WERI-Rb-1 (cell line): ENCODE measurements at places on chromosomes 12 and 14.

- DNase-seq = peak; percentile 64
Observed at GRCh38 chr14:75427482-75428229, at the start of gene JDP2. JDP2 (plus strand) TSS chr14:75428022; CDS start chr14:75437921, 9,899 bp downstream.

DNA sequence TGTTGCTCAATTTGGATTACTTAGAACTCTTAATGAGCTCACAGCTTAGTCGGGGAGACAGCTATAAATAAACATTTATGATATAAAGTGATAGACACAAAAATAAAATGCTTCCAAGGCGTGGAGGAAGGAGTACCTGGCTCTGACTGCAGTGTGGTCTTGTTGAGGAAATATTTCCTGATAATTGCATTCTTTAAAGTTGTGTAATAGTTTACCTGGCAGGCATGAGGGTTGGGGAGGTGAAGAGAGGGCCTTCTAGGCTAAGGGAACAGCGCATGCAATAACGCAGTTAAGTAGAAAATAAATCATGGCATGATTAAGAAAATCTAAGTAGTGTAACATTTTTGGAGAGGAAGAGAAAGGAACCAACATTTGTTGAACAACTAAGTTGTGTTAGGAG lies 260.5 kb upstream of the ATP2B1 start:
- DNase-seq = no peak

- DNase-seq = no peak
Observed at GRCh38 chr12:89276860-89277259, 75.4 kb downstream of the DUSP6 start.

GRCh38 chr12:20451761-20452160 lies 83.4 kb downstream of the PDE3A start:
- DNase-seq = no peak

DNA sequence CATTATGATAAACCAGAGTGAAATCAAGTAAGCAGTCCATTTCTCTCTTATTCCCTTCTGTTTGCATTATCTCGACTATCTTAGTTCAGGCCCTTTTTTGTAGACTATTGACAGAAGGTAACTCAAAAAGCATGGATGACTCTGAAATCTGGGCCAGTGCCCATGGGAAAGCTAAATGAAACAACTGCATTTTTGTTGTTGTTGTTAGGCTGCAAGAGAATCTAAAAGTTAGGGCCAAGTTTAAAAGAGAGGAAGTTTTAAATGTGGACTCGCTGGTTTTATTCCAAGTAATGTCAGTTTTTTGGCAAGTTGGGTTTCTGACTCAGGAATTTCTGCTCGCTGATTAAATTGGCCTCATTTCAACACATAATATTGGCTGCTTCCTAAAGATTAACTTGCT lies 201.1 kb downstream of the PIK3C2G start:
- no peak for DNase-seq

DNA sequence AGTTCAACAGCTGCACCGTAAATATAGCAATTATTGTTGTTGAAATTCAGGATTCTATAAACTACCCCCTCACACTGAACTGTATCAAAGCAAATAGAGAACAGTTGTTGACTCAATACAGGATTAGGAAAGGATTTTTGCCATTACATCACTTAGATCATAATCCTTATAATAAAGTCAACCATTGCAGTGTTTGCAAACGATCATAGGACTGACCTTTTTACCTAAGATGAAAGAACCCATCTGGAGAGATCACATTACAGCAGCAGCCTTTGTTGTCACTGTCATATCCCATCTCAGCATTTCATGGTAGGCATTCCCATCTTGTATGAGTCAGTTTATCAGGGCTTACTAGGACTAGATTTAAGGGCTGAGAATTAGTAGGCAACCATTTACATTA lies 96.1 kb downstream of the IPO8 start:
- DNase-seq = no peak

DNA sequence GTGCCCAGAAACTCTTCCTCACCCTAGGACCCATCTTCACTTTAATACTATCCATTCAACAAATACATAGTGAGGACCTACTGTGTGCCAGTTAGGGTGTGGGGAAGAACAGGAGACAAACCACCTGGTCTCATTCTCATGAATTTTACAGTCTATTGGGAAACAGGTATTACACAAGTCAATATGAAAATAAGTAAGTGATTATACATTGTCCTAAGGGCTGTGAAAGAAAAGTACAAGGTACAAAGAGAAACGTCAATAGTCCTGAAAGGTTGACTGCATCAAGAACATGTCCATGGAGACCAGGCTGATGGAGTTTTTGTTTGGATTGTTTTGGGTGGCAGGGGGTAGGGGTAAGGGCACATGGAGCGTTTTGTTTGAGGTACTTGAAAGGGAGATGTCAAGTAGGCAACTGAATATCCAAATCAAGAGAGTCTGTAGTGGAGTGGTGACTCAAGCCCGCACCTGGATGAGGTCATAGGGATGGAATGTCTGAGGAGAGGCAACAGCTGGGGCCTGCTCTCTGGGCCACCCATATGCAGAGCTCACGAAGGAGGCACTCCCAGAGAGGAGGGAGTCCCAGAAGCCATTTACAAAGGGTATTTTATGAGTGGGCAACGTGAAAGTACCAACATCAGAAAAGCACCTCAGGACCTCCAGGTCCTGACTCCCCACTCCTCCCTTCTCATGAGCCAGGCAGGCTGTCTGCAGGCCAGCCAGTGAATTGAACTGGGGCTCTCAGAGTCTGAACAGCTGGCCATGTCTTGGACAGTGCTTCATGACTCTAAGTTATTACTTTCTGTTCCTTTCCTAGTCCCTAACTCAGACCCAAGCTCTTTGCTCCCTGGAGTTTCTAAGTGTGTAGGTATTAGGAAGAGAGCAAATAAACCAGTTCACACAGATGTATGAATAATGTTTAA lies 272.0 kb downstream of the ZFP36L1 start:
- DNase-seq = no peak

- no peak for DNase-seq
Observed at GRCh38 chr14:85688006-85688405, 158.1 kb downstream of the FLRT2 start.

- peak; percentile 42 for DNase-seq
Observed at GRCh38 chr14:100612986-100613385, 25.8 kb upstream of the BEGAIN start.

- no peak for DNase-seq
Observed at GRCh38 chr12:47721431-47721973, 3.8 kb downstream of the ENDOU start.

GRCh38 chr14:64880221-64881121 lies 764 bp upstream of the SPTB start:
- DNase-seq = peak; percentile 73

DNA sequence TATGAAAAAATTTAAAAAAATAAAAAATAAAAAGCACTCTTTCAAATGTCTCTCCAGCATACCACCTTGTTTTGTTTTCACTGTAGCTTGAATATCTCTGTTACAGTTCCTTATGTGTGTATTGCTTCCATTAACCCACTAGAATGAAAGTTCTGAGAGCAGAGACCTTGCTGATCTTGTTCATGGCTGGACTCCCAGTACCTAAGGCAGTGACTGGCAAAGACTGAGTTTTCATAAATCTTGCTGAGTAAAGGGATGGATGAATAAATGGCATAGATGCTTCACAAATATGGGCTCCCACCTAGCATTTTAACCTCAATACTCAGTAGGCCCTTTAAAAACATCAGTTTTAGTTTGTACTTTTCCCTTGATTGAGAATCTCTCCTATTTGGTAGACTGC lies 915.9 kb downstream of the DIO2 start:
- no peak for DNase-seq

DNA sequence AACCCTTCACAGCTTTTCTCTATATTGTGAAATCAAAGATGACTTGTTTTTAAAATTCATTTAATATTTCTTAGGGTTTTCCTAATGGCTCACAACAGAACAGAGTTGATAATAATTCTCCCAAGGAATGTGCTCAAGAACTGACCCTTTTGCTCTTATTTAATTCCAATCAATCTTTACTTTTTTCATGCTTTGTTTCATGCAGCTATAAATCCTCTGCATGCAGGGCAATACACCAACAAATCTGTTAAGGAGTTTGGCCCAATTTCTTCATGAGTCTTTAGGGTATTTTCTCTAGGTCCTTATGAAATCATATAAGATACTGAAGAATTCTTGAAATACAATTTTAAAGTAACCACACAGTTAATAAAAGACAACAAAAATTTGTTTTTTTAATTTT lies 264.2 kb downstream of the SLC6A15 start:
- no peak for DNase-seq

GRCh38 chr12:66959276-66959675 lies 280.4 kb upstream of the GRIP1 start:
- DNase-seq = no peak

GRCh38 chr12:31526158-31526546 lies 64.8 kb downstream of the DENND5B start:
- DNase-seq = no peak
